Ovary (tissue), 10 donors: ENCODE measurements at places on chromosomes 2 and 18. TPM values are rescaled to one million over a fixed set of nuclear protein-coding genes. Genes with fewer than 3 reads are reported as not detected.

DNA sequence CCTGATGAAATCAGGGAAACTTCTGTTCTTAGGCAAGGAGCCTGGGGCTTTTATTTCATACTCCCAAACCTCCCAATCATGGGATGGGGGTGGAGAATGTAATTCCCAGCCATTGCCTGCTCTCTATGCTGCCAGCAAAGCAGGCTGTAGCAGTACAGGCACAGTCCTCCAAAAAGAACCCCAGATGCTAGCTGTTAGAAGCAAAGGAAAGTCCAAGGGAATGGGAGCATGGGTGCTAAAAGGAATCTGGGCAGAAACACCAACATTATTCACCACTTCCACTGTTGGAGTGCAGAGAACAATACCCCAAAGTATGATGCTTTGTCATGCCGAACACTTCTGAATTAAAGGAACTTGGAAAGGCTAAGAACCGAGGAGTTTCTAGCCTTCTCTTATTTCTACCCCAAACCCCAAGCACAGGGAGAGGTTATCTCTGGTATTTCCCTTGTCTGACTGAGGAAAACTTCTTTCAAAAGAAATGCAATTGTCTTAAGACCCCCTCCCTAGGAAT, 24.7 kb downstream of the MDH1 start:
- no peak for DNase-seq

DNA sequence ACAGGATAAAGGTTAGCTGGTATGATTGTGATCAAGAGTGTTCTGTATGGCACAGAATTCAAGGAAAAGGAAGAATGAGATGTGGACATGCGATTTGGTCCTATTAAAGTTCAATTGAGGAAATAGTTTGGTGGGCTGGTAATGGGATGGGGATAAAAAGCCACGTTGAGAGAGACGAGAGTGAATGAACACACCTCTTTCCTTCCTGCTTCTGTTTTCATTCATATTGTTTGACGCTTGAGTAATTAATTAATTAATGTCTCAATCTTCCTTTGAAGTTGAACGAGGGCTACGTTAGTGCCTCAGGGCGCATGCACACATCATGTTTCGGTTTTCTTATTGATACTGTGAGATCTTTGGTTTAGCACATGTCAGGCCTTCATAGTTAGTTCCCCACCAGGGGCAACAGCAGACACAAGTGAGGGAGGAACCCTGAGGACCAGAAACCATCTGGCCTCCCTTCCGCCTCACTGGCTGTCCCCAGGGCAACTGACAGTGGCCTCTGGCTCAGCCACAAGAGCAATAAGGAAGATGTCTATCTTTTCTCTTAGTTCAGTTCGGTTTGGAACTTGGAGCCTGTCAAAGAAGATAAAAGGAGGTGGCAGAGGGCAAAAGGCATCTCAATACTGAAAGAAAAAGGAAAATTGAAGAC, 116.0 kb downstream of the LIPG start:
- no peak for DNase-seq

- no peak for DNase-seq
These were observed 309.7 kb downstream of the GULP1 start for GRCh38 chr2:188601391-188601790.

DNA sequence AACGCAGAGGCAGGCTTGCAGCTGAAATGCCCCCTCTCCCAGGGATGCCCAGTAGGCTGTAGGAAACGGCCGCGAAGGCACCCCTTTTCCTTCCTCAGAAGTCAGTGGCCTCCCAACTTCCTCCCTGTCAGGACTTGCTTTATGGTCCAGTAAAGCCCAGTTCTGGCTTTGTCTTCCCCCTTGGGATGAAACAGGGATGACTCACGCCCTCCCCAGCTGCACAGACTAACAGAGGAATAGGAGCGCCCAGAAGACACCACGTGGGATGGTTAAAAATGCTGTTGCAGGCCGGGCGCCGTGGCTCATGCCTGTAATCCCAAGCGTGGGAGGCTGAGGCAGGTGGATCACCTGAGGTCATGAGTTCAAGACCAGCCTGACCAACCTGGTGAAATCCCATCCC, 6.9 kb downstream of the CREG2 start:
- no peak for DNase-seq

GRCh38 chr18:30487962-30488361, 554.6 kb downstream of the DSC3 start:
- DNase-seq = no peak

- DNase-seq = no peak
These were observed 323.2 kb downstream of the RAD51AP2 start for GRCh38 chr2:17195016-17195415.

- no peak for DNase-seq
These were observed 211.2 kb downstream of the TNS1 start for GRCh38 chr2:217791551-217791950.

Gene GAL3ST2
- total RNA-seq = 0.50 TPM
